ENCODE measurements at places on chromosomes 5 and 9.

DNA sequence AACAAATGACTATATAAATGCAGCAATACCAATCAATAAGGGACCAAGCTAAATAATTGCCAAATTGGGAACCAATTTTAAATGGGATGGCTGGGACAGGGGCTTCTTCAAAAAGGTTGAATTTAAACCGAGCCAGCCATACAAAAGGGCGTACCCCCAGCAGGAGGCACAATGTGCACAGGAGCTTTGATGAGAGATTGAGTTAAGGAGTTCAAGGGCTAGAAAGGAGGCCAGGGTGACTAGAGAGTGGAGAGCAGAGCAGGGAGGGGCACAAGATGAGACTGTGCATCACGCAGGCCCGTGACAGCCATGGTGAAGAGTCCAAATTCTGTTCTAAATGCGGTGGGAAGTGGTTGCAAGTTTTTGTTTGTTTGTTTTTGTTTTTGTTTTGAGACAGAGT is 23.3 kb upstream of the PDCD1LG2 start:
- no peak for DNase-seq

- no peak for DNase-seq
Measured at GRCh38 chr9:119877306-119877705, 508.1 kb upstream of the BRINP1 start.

DNA sequence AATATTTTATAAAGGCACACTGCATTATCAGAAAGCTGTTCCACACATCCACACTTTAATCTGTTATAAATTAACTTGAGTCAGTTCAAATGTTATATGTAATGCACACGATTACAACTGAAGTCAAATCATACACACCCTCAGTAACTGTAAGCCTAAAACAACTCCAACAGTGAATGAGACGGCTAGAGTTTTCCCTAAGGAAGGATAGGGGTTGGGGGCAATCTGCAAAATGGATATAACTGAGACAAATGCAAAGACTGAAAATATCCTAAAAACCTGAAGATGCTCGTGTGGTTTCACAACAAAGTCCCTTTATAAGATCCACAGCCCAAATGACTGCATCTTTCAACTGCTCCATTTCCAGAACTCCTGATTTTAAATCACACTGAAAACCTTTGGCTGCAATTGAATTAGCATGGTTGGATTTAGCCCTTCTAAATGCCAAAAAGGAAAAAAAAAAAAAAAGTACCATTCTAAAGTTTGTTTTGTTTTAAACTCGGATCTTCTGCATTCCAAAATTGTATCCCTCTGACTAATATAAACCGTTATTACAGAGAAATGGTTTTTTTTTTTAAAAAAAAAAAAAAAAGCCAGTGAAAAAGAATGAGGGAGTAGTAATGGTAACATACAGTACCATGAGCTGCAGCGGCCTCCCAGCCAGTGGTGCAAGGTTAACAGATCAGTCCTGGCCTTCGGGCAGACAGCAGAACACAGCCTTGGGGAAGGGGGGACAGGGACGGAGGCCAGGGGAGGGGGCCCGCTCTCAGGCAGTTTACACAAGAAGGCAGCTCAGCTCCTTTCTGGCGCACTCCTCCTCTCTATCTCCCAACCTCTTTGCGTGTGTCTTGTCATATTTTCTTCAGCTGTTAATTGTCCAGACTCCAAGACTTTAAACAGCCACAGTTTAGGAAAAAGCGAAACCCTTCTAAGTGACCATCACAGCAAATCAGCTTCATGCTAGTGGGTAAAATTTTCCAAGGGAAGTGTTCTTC is 166.1 kb downstream of the BNC2 start:
- no peak for DNase-seq

GRCh38 chr5:60382716-60383115 is 317.2 kb downstream of the DEPDC1B start:
- DNase-seq: peak; percentile 44

GRCh38 chr5:87302061-87302460 is 34.4 kb downstream of the RASA1 start:
- DNase-seq: no peak

DNA sequence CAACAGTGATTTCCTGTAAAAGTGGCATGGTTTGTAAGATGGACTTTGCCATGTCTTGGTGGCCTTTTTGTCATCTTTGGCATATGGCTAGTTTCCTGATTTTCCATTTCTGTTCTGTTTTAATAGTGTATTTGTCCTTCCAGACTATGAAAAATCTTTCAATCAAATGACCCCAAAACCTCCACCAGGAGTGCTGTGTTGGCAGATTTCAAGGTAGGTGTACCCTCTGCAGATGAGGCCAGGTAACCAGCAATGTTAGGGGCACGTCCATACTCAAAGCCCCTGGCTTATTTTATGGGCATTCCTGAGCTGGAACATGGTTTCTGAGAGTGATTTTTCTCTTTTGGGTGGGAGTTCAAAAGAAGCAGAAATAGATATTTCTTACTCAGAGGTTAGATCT is 15.2 kb upstream of the MAP1B start:
- no peak for DNase-seq

DNA sequence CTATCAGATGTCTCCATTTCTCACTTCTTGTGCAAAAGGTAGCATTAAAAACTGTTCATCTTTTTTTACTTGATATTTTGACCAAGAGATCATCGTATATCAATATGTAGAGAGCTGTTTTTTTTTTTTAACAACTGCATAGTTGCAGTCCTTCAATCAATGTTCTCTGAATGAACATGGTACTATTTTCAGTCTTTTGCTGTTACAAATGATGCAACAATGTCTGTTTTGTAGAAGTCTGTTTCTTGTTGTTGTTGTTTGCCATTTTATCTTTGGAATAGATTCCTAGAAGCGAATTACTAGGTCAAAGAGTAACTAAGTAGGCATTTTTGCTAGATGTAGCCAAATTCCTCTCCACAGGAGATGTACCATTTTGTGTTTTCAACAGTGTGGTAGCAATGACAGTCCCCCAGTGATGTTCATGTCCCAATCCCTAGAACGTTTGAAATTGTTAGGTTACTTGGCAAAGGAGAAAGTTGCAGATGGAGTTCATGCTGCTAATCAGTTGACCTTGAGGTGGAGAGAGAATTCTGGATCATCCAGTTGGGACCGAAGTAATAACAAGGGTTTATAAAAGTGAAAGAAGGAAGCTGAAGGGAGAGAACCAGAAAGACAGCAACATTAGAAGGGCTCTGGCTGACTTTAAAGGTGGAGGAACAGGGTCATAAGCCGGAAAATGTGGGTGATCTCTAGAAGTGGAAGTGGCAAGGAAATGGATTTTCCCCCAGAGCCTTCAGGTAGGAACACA is 6.3 kb downstream of the MTREX start:
- DNase-seq: no peak

GRCh38 chr5:59264639-59265245 is 628.8 kb downstream of the PDE4D start:
- no peak for DNase-seq

DNA sequence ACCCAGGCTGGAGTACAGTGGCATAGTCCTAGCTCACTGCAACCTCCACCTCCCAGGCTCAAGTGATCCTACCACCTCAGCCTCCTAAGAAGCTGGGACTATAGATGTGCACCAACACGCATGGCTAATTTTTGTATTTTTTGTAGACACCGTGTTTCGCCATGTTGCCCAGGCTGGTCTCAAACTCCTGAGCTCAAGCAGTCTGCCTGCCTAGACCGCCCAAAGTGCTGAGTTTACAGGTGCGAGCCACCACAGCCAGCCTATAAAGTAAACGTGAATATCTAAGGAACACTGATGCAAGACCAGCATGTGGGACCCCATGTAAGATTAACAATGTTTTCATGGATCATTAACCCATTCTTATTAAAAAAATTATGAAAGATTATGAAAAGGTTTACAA is 15.9 kb downstream of the ANXA2R start:
- no peak for DNase-seq

- DNase-seq: no peak
Measured at GRCh38 chr9:34990908-34991606, 1.5 kb downstream of the DNAJB5 start.

DNA sequence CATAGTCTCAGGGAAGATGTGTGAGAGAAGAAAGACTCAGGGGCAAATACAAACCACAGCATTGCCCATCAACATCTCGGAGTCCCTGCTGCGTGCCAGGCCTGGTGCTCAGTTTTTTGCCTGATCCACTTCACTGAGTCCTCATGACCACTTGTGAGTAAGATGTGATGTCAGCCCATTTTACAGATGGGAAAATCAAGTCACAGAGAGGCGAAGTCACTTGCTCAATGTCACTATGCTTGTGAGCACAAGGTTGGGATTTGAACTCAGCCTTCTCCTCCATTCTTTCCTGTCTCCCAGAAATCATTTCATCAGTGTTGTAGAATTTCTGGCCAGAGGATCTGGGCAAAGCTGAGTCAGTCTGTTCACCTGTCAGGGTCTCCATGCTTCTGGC is 34.6 kb upstream of the PSD2 start:
- no peak for DNase-seq

- peak; percentile 42 for DNase-seq
Measured at GRCh38 chr5:151924564-151925301, at the start of gene GLRA1. GLRA1 (minus strand) TSS chr5:151924851; CDS start chr5:151924549, 302 bp downstream.

DNA sequence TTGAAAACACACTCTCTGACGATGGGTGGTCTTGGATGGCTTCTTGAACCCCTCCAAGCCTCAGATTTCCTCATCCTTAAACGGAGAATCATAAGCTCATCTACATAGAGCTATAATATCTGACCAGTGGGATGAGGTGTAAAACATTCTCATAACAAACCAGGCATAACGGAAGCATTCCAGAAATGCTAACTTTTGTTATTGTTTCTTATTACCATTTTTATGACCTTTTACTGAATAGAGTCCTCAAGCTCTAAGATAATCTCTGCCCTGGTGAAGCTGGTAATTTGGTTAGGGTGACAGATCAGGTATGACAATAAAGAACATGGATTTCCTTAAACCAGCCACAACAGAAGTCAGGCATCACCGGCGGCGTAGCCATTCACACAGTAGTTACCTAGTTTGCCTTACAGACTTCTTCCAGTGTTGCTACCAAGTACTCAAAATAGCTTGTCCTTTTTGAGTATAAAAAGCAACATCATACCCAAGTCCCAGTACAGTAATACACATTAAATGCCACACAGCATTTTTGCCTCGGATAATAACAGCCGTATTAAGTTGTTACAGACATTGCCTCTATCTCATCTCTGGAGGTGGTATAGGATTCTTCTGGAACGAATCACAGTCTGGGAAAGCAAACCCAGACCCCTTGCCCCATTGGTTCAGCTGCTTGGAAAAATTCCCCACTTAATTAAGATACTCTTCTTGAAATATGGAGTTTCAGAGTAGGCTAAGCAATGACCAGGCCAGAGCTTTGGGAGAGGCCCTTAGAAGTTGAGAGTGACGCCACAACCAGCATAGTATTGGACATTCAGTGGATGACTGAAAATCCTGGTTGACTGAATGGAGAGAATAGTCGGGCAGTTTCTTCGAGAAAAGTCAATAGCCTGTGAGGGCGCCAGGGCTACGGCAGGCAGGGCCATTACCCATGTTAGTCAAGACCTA is 252.5 kb downstream of the SLIT3 start:
- no peak for DNase-seq

- DNase-seq: no peak
Measured at GRCh38 chr5:51399643-51400006, 16.4 kb downstream of the ISL1 start.

DNA sequence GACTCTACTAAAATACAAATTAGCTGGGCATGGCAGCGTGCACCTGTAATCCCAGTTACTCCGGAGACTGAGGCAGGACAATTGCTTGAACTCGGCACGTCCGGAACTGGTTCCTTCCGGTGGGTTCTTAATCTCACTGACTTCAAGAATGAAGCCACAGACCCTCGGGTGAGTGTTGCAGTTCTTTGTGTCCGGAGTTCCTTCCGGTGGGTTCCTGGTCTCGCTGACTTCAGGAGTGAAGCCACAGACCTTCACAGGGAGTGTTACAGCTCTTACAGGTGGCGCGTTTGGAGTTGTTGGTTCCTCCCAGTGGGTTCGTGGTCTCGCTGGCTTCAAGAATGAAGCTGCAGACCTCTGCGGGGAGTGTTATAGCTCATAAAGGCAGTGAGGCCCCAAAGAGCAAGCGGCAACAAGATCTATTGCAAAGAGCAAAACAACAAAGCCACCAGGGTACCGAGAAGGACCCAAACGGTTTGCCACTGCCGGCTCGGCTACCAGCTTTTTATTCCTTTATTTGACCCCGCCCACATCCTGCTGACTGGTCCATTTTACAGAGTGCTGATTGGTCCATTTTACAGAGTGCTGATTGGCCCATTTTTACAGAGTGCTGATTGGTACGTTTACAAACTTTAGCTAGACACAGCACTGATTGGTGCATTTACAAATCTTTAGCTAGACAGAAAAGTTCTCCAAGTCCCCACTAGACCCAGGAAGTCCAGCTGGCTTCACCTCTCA is 28.6 kb upstream of the SLC6A19 start:
- no peak for DNase-seq

DNA sequence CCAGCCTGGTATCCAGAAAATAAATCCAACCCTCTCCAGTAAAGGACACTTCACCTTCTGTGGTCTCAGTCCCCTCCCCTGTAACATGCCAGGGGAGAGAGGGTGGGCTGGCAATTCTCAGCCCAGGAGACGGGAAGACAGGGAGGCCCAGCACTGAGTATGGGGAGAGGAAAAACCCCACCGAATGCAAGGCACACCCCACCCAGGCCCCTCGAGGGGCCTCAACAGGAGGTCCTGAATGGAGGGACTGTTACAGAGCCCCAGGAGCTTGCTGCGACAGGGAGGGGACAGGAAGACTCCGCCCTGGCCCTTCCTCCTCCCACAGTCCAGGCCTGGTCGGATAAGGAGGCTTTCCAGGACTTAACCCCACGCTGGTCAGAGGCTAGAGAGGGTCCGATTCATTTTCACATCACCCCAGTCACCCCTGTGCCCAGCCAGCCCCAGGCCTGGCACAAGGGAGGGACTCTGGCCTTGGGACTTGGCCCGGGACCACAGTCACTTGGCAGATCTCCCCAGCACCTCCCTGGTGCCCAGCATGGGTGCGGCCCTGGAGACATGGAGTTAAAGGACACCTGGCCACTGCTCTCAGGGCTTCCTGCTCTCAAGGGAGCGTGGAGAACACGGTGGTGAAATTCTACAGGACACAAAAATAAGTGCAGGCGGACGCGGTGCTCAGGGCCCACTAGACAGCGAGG is 44.9 kb upstream of the STXBP1 start:
- DNase-seq: no peak

- DNase-seq: no peak
Measured at GRCh38 chr9:68462105-68462775, 78.4 kb downstream of the TMEM252 start.

All from NCI-H460 (cell line).